ENCODE measurements at places on chromosomes 16 and 17.

DNA sequence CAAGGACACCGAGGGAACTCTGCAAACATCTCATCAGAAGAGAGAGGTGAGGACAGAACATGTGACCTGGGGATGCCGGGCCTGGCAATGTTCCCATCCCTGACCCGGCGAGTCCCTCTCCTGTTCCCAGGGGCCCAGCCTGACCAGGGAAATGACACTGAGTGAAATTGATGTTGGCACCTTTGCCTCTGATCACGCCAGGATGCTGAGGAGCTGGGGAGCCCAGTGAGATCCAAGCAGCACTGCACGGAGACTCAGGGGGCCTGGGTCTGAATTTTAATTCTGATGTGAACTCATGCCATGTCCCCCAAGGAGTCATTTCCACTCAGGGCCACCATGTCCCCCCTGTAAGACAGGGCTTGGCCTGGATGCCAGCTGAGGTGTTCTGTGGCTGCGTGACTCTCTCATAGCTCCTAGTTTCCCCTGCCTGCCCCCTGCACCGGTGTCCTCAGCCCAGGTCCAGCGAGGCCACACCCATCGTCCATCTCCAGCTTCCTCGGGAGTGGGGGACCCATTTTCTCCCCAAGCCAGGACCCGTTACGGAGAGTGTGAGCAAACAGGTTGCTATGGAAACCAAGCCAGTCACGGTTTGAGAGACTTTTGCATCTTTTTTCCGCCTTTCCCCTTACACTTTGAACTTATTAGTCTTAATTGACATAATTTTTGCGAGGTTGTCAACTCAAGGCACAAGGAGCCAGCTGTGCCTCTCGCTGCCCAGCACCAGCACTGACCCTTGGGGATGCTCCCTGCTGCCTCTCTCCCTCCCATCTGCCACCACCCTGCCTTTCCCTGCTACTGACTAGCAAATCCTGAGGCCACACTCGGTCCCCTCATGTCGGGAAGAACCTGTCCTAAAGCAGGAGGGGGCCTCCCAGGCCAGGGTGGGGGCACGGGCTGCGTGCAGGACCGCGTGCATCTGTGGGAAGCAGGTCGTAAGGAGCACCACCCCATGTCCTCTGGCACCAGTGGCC is 150.0 kb downstream of the SDK2 start:
- DNase-seq = no peak

DNA sequence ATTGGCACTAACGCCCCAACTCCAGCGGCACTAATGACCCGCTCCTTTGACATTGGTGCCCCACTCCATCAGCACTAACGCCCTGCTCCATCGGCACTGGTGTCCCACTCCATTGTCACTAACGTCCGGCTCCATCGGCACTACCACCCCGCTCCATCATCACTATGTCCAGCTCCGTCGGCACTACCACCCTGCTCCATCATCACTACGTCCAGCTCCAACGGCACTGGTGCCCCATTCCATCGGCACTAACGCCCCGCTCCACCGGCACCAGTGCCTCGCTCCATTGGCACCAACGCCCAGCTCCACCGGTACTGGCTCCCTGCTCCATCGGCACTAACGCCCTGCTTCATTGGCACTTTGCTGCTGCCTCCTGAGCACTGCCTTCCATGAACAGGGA is 7.5 kb downstream of the ZNF213 start:
- no peak for DNase-seq

DNA sequence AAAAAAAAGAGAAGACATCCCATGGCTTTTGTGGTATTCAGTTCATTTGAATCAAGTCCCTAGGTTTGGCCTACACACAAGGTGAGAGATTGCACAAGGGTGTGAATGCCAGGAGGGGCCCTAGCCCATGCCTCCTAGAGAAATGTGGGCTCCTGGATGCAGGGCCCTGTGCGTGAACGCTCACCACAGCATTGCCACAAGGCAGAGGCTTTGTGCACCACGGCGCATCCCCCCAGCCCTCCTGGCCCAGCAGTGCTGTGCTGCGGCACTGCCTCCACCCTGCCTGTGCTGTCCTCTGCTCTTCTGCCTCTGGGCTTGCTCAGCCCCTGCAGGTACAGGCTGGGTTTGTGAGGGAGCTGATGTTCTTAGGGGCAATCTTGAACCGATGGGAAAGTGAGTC is 80.9 kb upstream of the MED9 start:
- DNase-seq = no peak

DNA sequence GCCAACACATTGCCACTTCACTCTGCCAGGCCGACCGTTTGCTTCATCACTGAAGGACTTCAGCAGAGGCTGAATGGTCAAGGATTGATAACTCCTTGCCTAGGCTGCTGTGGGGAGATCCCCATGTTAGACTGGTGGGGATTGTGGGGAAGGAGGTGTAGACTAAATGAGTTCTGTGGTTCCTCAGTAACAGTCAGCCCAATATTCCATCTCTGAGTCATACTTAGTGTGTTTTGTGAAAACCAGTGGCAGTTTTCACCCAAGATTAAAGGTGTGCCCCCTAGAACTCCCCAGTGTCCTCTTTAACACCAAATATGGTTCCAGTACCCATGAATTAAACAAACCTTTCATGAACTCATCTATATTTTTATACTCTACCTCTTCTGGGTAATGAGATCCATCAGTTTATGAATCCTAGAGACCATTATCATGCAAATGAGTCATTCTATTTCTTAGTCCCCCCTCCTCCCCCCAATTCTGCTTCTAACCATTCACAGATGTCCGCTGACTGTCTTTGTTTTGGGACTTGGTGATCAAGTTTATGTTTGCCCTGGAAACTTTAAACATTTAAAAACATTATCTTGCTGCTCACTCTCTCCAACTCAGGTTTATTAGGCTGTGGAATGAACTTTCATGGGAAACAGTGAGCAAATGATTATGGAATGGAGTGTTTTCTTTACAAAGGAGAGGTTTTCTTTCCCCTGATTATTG is 66.8 kb upstream of the GAS7 start:
- DNase-seq = peak; percentile 92

GRCh38 chr17:68612923-68613292 is 11.7 kb upstream of the FAM20A start:
- no peak for DNase-seq

- no peak for DNase-seq
Observed at GRCh38 chr16:31274831-31275816, 15.3 kb downstream of the ITGAM start.

GRCh38 chr17:32102646-32103186 is 39.6 kb upstream of the RHOT1 start:
- DNase-seq = no peak

DNA sequence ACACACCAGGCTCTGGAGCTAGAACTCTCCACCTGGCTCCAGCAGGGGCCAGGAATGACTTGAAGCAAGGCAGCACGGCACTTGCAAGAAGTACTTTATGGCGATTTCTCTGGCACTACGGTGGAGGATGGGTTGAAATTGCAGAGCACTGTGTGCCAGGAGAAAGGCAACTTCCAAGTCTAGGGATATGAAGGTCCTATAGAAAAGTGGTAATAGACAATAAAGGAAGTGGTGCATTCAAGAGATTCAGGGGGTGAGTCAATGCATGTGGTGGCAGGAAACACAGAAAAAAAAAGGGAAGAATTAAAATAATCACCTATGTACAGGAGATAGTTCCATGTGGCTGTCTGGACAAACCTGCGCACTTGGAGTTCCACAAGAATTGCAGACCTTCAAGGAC is 240.3 kb upstream of the DYNLRB2 start:
- DNase-seq = no peak

DNA sequence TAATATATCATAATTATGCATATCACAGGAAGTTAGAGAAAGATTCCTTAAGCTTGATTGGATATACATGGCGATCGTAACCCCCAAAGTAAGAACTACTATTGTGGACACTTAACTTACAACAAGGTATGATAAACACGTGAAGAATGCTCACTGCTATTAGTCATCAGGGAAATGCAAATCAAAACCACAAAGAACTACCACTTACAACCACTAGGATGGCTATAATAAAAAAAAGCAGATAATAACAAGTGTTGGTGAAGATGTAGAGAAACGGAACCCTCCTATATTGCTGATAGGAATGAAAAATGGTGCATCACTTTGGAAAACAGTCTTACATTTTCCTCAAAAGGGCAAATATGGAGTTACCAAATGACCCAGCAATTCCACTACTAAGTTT is 265.9 kb downstream of the SLC39A11 start:
- DNase-seq = no peak

- peak; percentile 97 for DNase-seq
Observed at GRCh38 chr16:30445408-30446202, at the start of gene SEPHS2. Gene SEPHS2, minus strand, starts transcription at chr16:30445874. Its CDS starts 147 bp downstream, at chr16:30445727.

DNA sequence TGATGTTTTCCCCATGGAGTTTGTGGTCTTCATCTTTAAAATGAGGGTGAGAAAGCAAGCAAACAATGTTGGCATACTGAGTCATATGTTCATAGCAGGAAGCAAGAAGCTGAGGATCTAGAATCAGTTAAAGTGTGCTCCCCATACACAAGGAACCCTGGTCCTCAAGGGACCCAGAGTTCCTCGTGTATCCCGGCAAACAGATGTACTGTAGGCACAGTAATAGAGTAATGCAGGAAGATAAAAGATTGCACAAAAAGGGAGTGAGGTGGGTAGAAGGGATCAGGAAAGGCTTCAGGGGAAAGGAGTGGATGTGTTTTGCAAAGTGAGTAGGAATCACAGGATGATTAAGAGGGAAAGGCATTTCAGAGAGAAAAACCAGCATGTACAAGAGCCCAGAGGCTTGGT is 412.3 kb upstream of the CDH11 start:
- no peak for DNase-seq

DNA sequence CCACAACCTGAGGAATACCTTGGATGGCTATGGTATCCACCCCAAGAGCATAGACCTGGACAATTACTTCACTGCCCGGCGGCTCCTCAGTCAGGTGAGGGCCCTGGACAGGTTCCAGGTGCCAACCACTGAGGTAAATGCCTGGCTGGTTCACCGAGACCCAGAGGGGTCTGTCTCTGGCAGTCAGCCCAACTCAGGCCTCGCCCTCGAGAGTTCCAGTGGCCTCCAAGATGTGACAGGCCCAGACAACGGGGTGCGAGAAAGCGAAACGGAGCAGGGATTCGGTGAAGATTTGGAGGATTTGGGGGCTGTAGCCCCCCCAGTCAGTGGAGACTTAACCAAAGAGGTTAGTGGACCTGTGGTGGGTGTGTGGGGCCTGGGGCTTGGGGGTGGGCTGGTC is 3.1 kb downstream of the NFE2L1 start:
- no peak for DNase-seq

DNA sequence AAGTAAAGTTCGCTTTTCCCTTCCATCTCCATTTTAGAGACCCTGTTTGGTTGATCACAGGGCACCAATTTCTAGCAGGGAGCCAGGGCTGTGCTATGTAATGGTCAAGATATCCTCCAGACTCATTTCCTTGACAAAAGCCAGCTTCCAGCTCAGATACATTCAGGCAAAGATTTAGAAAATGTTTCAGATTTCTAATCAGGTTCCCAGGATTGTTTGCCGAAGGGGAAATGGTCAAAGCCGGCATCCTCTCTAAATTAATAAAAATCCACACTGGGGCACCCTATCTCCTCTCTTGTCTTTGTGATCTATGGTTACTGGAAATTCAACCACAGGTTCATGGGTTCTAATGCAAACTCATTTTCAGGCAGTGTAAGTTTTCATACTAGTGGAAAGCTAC is 686.8 kb upstream of the KIF2B start:
- no peak for DNase-seq

DNA sequence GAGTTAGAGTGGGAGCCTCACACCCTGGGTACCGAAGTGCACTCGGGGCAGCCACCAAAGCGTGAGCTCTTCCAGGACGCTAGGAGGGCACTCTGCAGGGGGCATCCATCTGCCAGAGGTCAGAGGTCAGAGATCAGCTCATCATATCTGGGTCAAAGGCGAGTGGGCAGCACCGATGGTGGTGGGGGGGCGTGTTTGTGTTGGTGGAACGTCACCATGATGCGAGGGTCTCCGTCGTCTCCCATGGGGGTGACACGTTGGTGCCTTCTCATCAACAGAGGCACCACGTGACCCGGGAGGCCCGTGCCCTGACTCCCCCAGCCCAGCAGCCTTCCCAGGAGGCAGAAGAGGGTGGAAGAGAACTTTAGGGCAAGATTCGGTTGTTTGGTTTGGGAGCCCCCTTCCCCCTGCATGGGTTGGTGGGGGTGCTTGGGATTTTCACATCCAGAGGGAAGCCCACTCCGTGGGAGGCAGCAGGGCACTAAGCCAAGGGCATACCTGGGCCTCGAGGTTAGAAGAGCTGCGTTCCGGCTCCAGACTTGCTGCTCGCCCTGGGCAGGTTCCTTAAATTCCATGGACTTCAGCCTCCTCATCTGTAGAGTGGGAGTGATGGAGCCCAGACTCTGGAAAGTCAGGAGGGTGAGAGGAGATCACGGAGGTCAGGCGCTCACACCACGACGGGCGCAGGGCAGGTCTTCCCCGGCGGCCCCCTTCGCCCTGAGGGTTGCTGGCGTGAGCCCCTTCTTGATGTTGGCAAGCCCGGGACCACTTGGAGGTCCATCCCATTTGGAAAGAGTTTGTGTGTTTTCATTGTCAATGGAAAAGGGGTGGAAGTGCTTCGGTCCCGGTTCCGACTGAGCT is 14.0 kb downstream of the CRISPLD2 start:
- DNase-seq = no peak

DNA sequence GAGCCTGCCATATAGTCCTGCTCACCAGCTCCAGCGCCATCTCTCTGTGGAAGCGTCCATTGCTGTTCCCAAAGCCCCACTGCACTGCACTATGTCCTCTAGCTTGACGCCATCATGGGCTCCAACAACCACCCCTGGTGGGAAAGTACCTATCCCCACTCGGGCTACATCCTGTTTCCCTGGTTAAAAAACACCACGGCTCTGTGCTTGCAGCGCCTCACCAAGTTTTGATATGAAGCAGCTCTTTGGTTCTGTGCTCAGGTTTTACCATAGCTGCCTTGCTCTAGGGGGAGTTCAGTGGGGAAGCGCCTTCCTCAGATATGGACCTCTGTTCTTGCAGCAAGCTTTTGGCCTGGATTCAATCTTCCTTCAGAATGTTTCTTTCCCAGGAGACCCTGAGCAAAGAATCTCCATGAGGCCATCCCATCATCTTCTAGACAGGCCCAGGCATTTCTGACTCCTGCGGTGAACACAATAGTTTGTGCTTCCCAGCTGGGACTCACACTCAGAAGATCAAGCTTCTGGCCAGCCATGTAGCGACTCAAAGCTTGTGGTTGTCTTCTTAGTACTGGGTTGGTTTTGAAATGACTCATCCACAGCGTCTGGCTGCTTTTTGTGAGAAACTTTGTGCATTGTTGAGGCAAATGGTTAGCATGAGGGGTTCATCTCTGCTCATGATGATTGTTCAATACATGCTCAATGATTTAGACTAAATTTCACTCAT is 39.5 kb downstream of the DYNLRB2 start:
- DNase-seq = peak; percentile 32

- no peak for DNase-seq
Observed at GRCh38 chr17:50177476-50177875, 11.7 kb downstream of the SGCA start.

DNA sequence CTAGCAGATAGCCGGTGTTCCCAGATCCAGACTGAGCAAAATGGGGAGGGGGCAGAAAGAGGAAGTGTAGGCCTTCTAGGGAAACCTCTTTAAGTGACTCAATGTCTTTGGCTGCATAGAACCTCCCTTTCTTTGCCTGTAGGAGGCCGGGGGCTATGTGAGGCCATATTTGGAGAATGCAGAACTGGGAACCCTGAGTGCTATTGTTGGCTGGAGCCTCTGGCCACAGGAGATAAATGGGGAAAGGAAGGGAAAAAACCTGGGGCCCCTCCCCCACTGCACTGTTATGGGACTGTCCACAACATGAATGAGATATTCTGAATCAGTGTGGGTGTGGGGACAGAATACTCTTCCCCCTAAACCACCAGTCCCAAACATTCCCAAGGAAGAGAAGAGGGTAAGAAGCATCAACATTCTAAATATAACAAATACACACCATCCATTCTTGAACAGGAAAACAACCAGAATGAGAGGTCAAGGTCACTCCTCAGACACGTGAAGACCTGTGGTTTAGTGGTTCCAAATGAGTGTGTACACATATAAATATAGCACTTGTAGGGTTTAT is 2.4 kb downstream of the VPS25 start:
- no peak for DNase-seq

All from fibroblast of skin of left quadriceps (primary cell).